ENCODE measurements at places on chromosomes 2 and 18.

DNA sequence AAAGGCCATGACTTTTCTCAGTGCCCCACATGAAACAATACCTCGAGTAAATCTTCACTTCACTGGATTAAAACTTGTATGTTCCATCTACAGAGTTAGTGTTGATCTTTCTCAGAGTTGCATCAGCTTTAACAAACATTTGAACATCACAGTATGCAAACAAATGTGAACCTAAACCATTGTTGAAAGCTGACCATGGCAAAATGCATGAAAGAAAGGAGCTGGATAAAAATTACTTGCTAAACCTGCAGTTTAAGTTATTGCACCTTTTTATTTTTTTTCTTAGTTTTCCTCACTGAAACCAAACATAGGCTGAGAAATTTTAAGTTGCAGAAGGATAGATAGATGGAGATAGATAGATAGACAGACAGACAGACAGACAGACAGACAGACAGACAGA lies 107.2 kb upstream of the UGP2 start:
- no peak for DNase-seq

DNA sequence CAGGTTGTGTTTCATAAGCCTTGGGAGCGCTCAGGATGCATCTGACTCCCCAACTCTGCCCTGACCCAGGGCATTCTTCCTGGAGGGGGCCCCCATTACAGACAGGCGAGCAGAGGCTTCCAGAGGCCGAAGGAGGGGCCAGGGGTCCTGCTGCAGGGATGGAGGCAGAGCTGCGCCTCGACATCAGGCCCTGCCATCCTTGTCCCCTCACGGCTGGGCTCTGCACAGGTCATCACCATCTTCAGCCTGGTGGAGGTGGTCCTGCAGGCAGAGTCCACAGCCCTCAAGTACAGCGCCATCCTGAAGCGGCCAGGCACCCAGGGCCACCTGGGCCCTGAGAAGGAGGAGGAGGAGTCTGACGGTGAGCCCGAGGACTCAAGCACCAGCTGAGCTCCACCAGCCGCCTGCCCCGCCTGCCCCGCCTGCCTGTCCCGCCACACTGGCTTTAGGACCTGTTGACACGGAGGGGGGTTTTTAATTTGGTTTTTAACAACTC lies 42.3 kb upstream of the ALPP start:
- DNase-seq, result no peak

DNA sequence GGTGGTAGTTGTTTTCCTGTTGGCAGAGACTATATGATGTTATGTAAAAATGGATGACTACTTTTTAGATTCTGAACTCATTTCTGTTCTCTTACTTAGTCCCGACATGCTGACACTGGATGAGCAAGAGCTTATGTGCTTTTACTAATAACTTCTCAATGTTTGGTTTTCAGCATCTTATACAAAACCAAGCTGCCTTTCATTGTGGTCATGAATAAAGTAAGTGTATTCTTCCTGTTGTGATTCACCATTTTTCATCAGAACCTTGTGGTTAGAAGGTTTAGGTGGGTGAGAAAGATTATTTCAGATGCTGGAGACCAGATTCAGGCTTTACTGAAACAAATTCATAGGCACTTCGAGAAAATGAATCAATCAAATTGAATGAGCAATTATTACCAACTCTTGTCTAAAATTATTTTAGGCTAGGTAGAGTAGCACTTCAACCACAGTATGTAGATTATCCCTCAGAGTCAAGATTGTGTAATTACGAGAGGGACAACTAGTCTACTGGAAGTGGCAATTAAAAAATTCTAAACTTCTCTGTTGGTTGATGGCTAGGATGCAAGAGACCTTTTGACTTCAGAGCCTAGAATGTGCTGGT lies 9.3 kb downstream of the GPN1 start:
- no peak for DNase-seq

DNA sequence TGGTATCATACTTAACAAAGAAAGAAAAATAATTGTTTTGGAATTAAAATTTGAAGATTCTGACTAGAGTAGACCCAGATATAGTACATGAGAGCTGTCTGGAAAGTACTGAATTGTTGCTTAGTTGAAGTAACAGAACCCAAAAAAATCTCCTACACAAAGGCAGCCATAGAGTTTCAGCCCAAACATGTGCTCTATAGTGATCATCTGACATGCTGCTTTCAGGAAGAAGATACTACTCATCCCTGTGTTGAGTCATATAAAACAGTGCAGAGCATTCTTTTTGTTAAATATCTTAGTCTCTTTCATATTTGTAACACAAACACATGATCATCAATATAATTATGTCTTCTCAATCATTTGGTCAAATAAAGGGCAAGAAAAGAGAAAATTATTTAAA lies 84.8 kb upstream of the PTPRM start:
- DNase-seq, result no peak

GRCh38 chr2:11346023-11346482 lies 1.6 kb upstream of the ROCK2 start:
- no peak for DNase-seq

DNA sequence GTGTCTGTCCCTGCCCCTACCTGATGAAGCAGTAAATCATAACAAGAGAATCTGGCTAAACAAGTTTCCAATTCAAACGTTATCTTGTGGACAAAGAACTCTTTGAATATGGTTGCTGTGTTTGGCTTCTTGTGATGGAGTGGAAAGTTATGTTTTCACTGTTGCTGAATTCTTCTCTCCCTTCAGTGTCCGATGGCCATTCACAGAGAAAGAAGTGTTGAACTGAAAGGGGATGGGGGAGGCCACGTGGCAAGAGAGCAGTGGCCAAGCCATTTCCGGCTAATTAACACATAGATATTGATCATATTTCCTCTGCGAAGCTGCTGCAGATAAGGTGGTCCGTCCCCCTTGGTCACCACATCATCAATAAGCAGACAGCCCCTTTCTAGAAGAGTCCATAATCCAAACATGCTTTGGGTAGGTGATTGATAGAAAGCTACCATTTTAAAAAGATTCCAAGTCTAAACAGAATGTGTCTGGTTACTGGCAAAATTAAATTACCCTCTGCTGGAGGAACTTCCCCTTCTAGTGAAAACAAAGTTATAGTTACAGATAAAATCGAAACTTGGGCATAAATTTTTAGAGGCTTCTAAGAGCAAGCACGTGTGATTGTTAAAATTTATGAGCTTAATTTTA lies 36.9 kb upstream of the FZD7 start:
- DNase-seq, result no peak

GRCh38 chr2:241798081-241798630 lies 10.8 kb upstream of the NEU4 start:
- no peak for DNase-seq

GRCh38 chr2:164456619-164457018 lies 164.7 kb downstream of the GRB14 start:
- DNase-seq, result no peak

- no peak for DNase-seq
These were observed 34.0 kb upstream of the STRN start for GRCh38 chr2:37000318-37000717.

DNA sequence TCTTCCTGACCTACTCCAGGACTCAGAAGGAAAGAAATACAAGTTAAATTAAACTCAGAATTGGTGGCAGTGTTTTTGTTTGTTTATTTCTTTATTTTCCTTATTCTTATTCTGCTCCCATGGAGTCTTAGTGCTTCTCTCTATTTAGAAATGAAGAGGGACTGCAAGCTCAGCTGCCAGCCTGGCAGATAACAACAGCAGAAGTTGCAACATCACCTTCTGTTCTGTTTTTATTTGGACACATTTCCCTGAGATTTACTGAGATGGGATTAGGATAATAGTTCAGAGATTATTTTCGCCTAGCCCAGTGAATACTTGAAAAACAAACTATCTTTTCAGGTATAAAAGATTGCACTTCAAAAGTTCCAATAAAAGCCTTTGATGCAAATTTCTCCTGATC lies 70.4 kb upstream of the DTNA start:
- DNase-seq, result no peak

GRCh38 chr2:200765139-200765951 lies 46.4 kb upstream of the BZW1 start:
- no peak for DNase-seq

DNA sequence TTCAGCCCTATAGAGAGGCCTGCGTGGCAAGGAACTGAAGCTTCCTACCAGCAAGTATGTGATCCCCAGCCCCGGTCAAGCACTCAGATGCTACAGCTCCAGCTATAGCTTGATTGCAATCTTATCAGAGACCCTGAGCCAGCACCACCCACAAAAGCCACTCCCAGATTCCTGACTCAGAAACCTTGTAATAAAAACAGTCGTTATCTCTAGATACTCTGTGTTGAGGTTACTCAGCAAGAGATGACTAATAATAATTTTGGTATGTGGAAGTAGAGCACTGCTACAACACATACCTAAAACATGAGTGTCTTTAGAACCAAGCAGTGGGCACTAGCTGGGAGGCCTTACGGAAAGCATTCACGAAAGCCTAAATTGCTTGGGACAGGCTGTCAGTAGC lies 216.9 kb downstream of the UXS1 start:
- DNase-seq, result no peak

GRCh38 chr18:38368886-38369285 lies 803.3 kb upstream of the CELF4 start:
- no peak for DNase-seq

DNA sequence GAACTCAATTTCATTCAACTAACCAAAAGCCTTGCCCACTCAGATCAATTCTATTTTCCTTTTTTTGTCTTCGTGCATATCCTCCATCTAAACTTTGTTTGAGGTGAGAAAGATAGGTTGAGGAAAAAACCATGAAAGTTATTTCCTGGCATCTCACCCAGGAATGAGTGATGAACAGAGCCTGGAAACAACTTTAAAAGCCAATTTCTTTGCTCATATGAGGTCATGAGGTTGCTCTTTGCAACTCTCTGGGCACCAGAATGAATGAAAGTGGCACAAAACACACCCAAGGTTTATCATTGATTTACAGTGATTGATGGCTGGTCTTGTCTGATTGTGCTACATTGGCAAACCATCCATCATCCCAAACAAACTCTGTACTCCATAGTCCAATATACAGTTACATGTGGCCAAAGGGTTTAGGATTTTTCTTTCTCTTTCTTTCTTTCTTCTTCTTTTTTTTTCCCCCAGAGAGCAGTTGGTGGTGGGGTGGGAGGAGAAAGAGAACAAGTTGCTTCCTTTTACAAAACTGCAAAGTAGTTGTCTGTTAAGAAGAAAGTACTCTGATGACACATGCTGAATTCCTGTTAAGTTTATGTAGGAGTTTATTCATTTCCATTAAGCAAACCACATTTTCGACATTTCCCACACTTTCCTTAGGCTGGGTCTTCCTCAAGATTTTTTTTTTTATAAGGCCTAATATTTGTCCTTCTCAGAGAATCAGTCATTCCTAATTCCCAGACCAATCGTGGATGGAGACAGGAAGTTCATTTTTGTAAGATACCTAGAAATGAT lies 575.9 kb upstream of the ZEB2 start:
- no peak for DNase-seq

DNA sequence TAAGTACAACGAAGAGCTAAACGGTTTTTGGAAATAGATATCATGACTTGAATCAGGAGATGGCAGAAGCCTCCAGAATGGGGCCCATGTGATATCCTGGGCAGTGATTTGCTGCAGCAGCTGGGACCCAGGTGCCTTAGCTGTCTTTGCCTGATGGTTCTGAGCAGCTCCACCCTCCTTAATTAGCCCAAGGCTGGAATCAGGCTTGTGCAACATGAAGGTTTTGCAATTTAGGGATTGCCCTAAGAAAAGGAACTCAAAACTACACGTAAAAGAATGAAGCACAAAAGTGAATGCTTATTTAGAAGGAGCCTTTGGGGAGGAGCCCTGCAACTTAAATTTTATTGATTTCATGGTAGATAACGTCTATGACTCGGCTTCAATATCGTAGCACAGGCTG lies 17.3 kb upstream of the CNDP2 start:
- DNase-seq, result no peak

- DNase-seq, result no peak
These were observed 197.3 kb downstream of the EIPR1 start for GRCh38 chr2:3180082-3180908.

GRCh38 chr2:66675591-66675990 lies 240.7 kb downstream of the MEIS1 start:
- no peak for DNase-seq

GRCh38 chr18:50166901-50167300 lies 28.0 kb downstream of the MYO5B start:
- DNase-seq, result no peak

GRCh38 chr2:148519013-148519412 lies 125.5 kb upstream of the EPC2 start:
- no peak for DNase-seq

- peak; percentile 29 for DNase-seq
These were observed 107.8 kb downstream of the MBD2 start for GRCh38 chr18:54116541-54117257.

GRCh38 chr18:59547581-59548182 lies 149.5 kb downstream of the CCBE1 start:
- DNase-seq, result peak; percentile 24

DNA sequence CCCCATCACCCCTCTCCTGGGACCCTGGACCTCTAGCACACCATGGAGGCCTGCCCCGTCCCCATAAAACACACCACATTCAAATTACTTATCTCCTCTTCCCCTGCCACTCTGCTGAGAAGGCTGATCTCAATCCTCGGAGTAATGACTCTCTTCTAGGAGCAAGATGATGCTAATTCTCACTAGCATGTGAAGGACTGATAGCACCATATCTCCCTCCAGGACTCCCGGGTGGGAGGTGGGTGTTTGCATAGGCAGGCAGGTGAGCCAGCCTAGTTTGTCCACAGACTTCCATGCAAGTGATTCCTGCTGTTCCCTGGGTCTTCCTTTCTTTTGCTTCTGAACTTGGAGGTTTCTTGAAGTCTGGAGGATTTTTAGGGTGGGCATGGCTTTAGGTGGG lies 40.5 kb downstream of the HPCAL1 start:
- DNase-seq, result no peak

DNA sequence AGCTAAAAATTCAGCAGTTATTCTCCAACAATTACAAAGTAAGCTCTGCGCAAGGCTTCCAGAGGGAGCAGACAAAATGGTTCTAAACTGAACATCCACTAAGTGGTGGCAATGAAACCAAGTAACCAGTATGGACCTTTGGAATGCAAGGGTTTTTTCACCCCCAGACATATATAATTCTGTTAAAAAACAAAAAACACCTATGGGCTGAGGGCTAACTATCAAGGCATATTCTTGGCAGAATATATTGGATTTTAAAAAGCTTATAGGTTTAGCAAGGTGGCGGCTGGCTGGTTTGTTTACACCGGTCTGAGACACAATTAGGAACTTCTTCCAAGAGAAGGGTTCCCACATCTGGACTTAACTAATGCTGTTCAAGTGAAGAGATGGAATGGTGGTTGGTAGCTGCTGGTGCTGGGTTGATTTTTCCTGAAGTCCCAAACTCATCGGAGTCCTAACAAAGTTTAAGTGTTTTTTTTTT lies 2.8 kb downstream of the ZFP36L2 start:
- no peak for DNase-seq

- no peak for DNase-seq
These were observed 1.4 kb upstream of the MALT1 start for GRCh38 chr18:58669731-58670378.

- DNase-seq, result peak; percentile 81
These were observed 104.2 kb downstream of the TGIF1 start for GRCh38 chr18:3554091-3554601.

Data from neural progenitor cell (in vitro differentiated cells).